ENCODE measurements at places on chromosomes 7 and 10.
A peak's percentile ranks its signal among the peaks of the same experiment; 100 is the strongest.

- no peak for DNase-seq
Measured at GRCh38 chr7:39592586-39592985, 26.4 kb downstream of the YAE1 start.

DNA sequence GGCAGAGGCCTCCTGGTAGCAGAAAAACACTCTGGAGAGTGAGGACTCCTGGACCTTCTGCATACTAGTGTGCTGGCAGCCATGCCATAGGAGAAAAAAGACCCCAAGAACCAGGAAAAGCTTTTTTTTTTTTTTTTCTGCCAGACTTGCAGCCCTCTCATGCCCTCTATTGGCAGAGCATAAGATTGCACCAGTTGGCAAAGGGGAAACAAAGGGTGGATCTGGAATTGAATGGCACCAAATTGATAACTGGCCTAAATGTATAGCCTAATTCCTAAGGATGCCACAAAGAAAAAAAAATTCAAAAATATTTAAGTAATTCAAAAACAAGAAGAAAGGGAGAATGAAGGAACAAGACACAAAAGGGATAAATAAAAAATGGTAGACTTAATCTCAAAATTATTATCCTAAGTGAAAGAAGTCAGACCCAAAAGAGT lies 112.5 kb upstream of the GHITM start:
- DNase-seq: peak; percentile 19

DNA sequence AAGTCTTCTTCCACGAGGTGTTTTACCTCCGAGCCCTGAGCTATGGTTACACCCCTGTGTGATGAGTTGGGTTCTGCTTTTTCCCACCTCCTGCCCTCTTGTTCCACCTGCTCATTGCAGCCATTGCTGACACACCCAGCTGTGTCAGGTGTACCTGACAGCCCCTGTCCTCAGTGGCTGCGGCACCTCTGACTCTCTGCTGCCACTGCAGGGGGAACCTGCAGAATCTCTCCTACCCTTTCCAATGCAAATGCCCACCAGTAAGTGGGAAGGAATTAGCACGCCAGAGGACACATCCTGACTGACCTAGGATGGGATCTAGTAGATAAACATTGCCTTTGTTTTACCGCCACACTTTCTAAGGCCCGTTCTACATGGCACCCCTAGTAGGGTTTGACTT lies 600.9 kb upstream of the MKI67 start:
- no peak for DNase-seq

DNA sequence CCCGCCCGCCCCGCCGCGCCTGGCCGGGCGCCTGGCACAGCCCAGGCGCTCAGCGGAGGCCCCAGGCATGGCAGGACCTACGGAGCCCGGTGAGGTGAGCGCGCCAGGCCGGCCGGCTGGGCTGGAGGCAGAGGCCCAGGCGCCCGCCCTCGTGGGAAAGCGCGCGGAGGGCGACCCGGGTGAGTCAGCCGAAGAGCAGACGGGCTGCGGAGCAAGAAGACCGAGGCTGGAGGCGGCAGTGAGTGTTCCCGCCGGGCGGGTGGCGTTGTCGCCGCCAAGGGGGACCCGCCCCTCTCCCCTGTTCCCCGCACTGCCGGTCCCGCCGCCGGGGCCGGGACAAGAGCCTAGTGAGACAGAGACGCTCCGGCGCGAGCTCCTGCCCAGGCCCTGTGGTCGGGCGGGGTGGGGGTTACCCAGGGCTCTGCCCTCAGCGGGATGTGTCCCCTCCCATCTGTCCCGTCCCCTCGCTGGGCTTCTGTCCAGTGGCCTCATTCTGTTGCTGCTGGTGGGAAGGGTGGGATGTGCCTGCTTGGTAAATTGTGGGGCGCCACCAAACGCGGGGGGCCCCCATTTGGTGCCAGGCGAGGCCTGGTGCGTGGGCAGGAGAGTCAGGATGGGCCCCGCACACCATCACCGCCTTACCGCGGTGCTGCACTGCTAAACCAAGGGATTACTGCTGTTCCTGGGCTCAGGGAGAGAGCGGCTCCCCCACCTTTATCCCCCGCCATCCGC lies 17.0 kb upstream of the NODAL start:
- DNase-seq: peak; percentile 64

DNA sequence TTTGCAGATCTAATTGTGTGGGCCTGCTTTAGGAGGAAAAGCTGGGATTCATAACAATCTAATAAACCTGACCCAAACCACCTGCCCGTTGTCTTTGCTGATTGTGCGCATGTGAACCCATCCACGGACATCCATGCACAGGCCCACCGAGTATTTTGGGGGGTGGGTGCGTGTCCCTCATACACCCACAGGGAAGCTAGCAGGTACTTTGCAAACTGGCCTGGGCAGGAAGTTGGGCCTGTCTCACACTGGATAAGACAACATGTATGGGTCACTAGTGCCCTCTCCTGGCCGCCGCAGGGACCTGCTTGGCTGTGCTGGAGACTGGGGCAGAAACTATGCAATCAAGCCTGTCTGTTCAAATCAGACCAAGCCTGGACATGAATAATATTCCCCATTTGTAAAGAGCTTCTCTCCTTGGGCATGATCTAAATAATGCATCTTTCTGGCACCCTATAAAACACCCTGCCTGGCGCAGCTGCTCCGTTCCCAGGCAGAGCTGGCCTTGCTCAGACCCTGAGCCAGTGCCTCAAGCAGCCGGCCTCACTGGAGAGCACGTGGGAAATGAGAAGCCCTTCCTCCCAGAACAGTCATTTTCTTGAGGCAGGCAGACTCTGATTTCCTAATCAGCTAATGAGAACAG lies 15.8 kb downstream of the ECHDC3 start:
- peak; percentile 91 for DNase-seq

GRCh38 chr7:30886608-30887011 lies 25.0 kb upstream of the AQP1 start:
- no peak for DNase-seq

- DNase-seq: no peak
Measured at GRCh38 chr7:96299496-96299895, 22.4 kb downstream of the SLC25A13 start.

- DNase-seq: no peak
Measured at GRCh38 chr7:35849954-35850353, 49.1 kb downstream of the SEPTIN7 start.

GRCh38 chr10:114893251-114893650 lies 44.7 kb upstream of the TRUB1 start:
- DNase-seq: no peak

Data from activated CD4-positive, alpha-beta T cell treated with anti-CD3 and anti-CD28 coated beads, Interleukin-2, amount 50 U/mL, for 48 hours (primary cell).